ENCODE measurements at places on chromosomes 11 and 22. TPM values are rescaled to one million over a fixed set of nuclear protein-coding genes. Genes with fewer than 3 reads are reported as not detected.

The ANKRD42 gene
- 3.2 TPM for polyA plus RNA-seq

DNA sequence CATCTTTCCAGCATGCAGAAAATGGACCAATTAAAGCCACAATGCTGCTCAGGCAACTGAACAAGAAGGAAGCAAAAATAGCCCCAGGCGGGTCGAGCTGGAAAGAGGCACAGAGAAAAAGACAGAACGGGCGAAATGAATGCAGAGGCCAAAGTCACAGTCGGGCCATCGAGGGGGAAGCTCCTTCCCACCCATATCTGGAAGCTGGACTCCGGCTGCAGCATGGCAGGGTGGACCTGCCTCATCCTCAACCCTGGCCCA, 58.6 kb upstream of the PRDM11 start:
- H3K4me3 ChIP-seq: no peak overlapping the region
- no peaks in the 10 kb centered on the region for H3K36me3 ChIP-seq
- no peak overlapping the region for H3K27ac ChIP-seq
- H3K4me1 ChIP-seq: peaks cover 19% of the 10 kb centered on the region
- H3K27me3 ChIP-seq: no peaks in the 10 kb centered on the region

The OR4A15 gene
- not detected for polyA plus RNA-seq

DNA sequence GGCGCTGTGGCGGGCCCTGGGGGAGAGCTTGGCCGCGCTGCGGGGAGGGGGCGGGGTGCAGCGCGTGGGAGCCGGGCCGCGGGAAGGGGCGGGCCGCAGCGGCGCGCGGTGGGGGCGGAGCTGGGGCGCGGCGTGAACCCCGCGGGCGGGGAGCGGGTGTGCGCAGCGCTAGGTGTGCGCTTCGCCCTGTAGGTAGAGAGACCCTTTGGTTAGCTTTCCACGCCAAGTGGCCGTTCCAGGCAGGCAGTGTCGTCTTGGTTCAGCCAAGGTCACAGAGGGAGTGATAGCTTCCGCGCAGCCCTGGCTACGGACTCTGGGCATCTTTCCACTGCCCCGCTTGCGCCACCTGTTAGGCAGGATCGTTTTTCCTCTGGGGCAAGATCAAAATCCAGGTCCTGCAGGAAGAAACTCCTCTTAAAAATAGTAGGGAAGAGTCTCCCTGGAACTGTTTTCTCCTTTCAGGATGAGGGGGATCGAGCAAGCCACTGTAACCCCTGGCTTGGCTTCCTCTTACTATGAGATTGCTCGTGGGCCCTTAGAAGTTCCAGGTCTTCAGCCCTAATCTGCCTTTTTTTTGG, 434 bp downstream of the BANF1 start:
- peaks cover 27% of the 10 kb centered on the region for H3K4me1 ChIP-seq
- peaks cover 53% of the 10 kb centered on the region for H3K36me3 ChIP-seq
- no peaks in the 10 kb centered on the region for H3K27me3 ChIP-seq
- no peak for DNase-seq
- H3K4me3 ChIP-seq: peak overlapping the region; percentile 62

GRCh38 chr22:24099666-24100065, 81.6 kb upstream of the SUSD2 start:
- no peak overlapping the region for H3K4me3 ChIP-seq
- H3K4me1 ChIP-seq: no peaks in the 10 kb centered on the region
- no peaks in the 10 kb centered on the region for H3K27me3 ChIP-seq
